Stimulated activated effector memory CD8-positive, alpha-beta T cell treated with anti-CD3 and anti-CD28 coated beads, Interleukin-12 subunit alpha, Interleukin-12 subunit beta, amount 100 ng/mL, for 72 hours (primary cell): ENCODE measurements at places on chromosomes 3 and 15.
A peak's percentile ranks its signal among the peaks of the same experiment; 100 is the strongest.

DNA sequence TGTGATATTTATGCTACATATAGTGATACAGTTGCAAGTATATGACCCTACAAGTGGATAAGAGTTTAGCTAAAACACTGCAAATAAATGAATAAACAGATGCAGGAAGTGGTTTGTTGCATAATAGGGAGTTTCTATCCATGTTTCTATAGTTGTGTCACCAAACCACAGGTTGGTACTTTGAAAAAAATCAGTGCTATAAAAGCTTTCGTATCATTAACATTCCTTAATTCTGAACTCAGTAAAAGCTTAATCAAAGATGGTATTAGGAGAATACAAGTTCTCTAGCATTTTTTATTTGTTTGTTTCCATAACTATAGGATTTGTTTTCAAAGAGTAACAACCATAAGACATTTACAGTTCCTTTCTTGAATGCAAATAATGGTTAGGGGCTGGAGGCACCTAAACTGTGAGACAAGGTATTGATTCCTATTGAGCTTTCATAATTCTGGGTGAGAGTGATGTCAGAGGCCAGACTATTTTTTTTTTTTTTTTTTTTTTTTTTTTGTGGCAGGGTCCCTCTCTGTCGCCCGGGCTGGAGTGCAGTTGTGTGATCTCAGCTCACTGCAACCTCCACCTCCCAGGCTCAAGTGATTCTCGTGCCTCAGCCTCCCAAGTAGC, 29.6 kb downstream of the CPOX start:
- DNase-seq, result no peak

GRCh38 chr3:75254685-75255084, 409.4 kb upstream of the FRG2C start:
- DNase-seq, result no peak

DNA sequence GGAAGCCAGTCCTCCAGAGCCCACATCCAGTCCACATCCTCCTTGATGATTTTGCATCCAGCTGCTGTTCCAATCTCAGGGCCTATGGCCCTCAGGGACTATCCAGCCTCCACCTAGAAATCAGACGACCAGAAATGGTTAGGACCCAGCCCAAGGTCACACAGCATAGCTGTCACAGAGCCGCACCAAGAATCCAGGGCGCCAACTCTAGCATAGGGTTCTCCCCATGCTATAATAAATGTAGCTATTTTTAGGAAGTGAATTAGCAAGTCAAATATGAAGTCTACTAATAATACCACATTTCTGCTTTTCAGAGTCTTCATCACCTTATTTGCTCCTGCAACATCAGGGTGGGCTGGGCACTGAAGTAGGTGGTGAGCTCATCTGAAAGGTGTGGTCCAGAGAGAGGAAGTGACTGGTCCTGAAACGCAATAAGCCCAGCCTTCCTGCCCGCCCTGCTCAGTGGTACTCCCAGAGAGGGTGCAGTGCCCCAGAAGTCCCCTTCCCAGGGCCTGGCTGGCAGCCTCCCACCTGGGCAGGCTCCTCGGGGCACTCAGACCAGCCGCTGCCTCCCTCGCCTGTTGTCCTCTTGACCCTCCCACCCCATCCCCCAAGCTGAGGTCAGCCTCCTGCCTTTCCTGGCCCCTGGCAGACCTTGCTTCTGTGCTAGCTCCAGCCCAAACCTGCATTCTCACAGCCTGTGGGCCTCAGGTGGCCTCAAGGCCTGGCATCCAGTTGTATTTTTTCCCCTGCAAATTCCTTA, 17.6 kb upstream of the CYP11A1 start:
- DNase-seq, result peak; percentile 82

GRCh38 chr15:45101749-45102148, 12.2 kb downstream of the DUOX2 start:
- no peak for DNase-seq

- DNase-seq, result no peak
Measured at GRCh38 chr3:18872466-18872865, 275.8 kb upstream of the KCNH8 start.

DNA sequence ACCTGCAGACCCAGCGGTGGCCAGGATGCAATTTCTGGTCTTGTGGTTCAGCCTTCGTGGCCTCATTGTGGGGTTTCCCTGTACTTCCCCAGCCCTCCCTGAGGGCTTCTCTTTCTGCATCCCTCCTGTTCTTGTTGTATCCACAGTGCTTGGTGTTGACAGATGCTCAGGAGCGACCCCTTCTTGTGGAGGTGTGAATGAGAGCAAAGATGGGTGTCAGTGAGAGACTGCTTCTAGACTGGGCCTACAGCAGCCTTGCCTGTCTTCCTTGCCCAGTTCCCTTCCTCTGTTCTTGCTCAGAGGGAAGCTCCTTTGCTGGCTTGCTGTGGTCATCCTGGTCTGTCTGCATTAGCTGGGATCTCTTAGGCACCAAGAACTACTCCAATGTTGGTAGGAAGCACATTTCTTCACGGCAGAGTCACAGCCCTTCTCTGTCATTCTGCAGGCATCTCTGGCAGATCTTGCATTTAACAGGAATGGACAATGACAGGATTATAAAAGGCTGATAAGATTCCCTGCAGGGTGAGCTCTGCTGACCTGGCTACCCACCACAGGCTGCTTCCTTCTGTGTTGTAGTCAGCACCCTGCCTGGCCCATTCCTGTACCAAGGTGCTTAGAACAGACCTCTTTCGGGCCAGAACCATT, 317.8 kb upstream of the C2CD4B start:
- no peak for DNase-seq

- DNase-seq, result no peak
Measured at GRCh38 chr3:156371701-156372100, 183.2 kb downstream of the SSR3 start.

DNA sequence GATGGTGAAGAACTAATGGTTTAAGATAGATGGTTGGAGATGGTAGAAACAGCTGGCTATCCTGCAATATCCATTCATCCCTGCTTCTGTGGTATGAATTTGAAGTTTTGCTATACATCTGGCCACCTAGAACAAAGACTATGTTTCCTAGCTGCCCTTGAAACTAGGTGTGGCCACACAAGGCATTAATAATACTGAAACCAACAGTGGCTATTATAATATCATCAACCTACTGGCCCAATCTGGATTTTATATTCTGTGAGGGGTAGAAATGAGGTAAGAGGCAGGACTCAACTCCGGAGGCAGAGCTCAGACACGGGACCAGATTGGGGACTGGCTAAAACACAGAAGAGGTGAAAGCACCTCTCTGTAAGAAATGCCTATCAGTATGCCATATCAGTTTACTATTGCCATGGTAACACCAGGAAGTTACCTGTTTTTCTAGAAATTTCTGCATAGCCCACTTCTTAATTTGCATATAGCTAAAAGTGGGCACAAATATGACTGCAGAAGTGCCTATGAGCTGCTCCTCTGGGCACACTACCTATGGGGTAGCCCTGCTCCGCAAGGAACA, 8.4 kb downstream of the IFT80 start:
- DNase-seq, result no peak

DNA sequence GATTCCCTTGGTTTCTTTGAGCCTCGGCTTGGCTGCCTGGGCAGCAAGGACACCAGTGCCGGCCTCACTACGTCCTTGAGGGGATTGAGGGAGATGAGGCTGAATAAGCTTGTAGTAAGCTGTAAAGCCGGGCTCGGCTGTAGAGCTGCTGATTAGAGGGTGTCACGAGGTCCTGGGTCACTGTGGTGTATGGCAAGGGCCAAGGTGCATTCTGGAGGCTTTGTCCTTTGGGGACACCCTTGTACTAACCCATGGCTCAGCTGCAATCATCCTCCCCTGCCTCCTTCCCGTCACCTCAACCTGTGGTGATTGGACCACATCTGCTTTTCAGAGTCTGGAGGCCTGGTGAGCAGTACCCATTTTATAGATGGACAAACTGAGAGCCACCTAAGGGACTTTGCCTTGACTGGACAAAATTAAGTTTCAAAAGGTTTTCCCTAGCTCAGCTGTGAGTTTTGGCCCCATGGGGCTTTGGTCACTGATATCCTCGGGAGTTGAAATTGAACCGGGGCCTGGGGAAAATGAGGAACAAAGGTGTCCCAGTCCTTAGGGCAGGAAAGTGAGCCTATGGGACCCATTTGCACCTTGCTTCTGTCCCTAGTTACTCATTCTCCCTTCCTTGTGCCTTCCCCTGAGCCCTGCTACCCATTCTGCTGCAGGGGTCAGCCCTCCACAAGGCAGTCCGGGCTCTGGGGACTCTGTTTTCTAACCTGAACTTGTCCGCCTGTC, 2.4 kb downstream of the SLC6A6 start:
- no peak for DNase-seq

GRCh38 chr3:194532591-194532990, 45.8 kb upstream of the ATP13A3 start:
- no peak for DNase-seq

DNA sequence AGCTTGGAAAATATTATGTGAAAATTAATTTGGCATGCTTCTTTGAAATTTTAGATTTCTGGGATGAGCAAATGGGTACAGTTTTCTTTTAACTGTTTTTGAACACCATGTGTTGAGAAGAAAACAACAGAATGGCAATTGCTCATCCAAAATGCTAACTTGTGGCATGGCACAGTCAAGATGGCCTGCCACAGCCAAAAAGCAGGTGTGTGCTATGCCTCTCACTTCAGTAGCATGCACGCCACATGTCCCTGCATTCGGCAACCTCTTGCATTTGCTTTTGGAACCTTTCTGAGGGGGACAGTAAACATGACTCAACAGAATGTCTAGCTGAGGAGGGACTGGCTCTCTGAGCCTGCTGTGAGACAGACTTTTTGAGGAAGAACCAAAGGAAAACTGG, 138.5 kb downstream of the TIGIT start:
- DNase-seq, result no peak

DNA sequence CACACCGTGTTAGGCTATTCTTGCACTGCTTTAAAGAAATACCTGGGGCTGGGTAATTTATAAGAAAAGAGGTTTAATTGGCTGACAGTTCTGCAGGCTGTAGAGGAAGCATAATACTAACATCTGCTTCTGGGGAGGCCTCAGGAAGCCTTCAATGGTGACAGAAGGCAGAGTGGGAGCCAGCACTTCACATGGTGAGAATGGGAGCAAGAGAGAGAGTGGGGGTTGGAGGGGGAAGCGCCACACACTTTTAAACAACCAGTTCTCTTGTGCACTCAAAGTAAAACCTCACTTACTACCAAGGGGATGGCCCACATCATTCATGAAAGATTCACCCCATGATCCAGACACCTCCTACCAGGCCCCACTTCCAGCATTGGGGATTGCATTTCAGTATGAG, 181.1 kb downstream of the APBA2 start:
- DNase-seq, result no peak

DNA sequence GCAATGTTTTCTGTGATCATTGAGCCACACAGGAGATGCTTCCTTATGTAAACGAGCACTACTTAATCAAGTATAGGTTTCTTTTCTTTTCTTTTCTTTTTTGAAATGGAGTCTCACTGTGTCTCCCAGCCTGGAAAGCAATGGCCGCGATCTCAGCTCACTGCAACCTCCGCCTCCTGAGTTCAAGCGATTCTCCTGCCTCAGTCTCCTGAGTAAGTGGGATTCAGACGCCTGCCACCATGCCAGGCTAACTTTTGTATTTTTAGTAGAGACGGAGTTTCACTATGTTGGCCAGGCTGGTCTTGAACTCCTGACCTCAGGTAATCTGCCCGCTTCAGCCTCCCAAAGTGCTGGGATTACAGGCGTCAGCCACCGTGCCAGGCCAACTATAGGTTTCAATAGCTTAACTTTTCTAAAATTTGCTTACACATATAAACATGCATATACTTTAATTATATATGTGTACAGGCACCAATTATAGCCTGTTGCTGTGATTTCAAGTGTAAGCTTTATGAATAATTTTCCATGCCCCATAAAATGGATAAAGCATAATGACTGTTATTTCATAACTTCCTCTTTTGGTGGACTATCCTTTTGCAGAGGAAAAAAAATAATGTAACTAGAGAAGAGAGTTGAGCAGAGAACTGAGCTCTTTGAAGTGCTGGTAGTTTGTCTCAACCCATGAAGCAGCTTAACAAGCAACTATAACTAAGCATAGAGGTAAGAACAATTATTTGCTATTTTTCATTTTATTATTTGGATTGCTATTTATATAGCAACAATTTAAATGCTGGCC, 24.8 kb upstream of the MBNL1 start:
- no peak for DNase-seq

DNA sequence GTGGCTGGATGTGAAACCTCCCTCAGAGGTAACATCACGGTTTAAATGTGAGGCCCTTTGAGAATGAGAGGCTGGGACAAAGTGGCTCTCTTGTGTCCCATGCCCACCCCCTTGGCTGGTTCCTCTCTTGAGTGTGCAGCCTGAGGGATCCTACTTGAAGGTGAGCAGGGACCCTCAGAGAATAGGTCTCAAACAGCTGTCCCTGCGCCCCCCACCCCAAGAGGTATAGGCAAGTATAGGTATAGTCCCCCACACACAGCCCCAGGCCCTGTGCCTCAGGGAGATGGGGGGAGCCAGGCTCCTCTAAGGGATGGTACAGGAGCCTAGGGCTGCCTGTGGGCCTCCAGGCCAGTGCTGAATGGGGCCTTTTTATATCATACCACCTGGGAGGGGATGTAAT, 61.9 kb downstream of the ISG20 start:
- no peak for DNase-seq

DNA sequence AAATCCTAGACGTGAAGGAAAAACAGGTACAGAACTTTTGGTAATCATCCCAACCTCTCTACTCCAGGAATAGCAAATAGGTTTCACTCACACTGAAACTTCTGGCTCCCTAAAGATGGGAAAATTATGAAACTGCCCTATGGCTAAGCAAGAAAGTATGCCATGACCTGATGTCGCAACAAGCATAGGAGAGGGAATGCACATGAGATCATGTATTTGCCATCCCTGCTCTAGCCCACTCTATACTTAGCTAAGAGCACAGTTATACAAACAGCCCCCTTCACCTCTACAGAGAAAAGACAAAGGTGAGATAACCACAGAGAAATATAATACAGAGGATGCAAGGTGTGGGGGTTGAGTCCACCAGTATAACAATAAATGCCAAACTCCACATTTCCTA, 102.7 kb downstream of the TBC1D5 start:
- DNase-seq, result no peak

DNA sequence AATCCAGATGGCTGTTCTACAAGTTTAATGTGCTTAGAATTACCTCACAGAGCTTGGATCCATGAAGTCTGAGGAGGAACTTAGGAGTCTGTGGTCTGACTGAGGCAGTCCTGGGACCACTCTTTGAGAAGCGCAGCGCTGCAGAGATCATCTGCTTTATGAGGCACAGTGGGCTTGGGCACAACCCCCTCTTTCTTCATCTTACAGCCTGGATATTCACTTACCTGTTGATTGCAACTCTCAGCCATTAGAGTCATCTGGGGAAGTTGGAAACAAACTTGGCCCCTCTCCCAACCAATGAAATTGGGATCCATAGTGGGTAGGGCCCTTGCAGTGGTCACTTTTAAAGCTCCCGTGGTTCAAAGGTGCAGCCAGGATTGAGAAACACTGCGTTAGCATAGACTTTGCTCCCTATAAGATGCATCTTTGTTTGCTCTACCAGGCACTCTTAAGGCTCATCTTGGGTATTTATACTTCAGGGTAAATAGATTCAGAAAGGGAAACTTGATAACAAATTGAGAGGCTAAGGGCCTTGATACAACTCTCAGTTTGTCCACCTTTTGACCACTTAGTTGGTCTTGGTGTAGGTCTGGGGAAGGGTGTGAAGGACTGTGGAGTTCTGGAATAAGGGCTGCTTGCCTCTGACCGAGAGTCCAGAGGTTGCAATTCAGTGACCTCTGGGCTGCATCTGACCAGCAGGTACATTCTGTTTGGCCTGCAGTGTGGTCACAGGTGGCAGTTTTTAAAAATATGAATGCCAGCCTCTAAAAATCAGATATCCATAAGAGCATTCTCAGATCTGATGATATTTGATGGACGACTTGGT, 22.8 kb downstream of the FEM1B start:
- DNase-seq, result no peak

GRCh38 chr3:69967156-69967555, 32.4 kb upstream of the SAMMSON start:
- DNase-seq, result no peak

GRCh38 chr3:7487763-7488162, 626.8 kb downstream of the GRM7 start:
- no peak for DNase-seq
